ENCODE measurements at places on chromosomes 11 and 22.

DNA sequence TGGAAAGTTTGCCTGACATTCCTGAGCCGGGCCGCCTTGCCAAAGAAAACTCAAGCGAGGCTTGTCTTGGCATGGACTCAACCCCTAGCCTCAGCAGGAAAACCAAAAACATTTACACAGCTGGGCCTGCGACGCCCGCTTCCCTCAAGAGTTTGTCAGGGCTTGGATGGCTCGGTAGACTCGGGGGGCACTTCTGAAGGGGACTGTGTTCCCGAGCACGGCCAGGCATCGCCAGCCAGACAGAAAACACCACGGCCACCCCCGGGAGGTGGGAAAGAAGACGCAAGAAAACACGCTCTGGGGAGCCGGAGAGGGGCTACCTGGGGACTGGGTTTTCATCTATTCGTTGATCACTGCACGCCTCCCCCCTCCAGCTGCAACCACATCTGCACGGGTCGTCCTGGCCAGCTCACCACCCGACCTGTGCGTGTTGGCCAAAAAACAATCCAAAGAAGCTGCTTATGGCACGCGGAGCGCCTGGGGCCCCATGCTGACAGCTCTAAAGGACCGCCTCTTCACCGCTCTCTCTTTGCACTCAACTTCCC lies 380.7 kb downstream of the MN1 start:
- peak; percentile 98 for DNase-seq

DNA sequence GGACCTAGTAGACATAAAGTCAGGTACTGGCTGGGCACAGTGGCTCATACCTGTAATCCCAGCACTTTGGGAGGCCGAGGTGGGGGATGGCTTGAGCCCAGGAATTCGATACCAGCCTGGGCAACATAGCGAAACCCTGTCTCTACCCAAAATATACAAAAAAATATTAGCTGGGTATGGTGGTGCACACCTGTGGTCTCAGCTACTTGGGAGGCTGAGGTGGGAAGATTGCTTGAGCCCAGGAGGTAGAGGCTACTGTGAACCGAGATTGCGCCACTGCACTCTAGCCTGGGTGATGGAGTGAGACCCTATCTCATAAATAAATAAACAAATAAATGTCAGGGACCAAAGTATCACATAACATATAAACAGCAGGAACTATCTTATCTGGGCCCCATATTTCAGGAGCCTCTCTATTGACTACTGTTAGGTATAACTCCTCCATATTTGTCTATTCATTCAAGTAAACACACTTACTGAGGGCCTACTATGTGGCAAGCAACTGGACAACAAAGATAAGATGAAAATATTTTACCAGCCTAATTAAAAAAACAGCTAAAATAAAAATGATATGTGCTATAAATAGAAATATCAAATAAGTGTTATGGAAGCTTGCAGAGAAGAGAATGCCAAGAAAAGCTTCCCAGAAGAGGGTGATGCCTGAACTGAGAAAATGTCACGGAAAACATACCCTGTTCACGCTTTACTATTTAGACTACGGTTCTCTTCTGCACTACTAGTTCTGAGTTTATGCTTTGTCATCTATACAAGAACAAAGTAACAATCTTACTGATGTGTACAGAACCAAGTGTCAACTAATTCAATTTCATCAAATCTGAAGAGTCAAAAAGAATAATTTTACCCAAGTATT lies 2.0 kb downstream of the NUP98 start:
- no peak for DNase-seq

DNA sequence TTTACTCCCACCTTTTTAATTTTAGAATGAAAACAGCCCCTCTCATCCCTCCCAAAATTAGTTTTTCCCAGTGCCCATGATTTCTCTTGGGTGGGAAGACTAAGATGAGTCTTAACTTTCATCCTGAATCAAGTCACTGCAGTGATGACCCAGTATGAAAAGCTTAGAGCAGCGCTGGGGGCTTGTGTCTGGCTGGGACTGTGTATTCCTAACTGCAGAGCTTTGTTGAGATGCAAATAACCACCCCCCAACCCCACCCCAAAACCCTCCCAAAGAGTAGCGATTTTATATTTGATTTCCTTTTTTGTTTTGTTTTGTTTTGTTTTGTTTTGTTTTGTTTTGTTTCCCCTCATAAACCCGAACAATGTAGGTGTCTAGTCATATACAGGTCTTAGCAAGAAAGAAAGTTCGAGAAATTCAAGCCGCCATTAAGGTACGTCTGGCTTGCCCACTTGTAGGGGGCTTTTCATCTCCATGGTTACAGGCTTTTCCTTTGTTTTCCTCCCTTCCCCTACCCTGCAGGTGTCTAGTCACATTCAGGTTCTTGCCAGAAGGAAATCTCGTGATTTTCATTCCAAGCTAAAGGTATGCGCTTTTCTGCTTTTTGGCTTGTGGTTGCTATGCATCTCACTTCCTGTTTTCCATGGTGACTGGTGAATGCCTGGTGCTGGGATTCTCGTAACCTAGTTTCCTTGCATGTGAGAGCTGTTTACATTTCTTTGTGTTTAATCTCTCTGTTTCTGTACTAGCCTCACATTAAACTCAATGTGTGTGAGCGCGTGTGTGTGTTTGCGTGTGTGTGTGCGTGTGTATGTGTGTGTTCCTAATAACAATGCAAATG lies 144.6 kb upstream of the RASSF10 start:
- DNase-seq: peak; percentile 92

GRCh38 chr11:83546368-83546767 lies 260.2 kb upstream of the CCDC90B start:
- DNase-seq: no peak

GRCh38 chr11:111852103-111852502 lies 19.3 kb downstream of the ALG9 start:
- DNase-seq: no peak
